NCI-H460 (cell line): ENCODE measurements at places on chromosomes 2 and 18. TPM values are rescaled to one million over a fixed set of nuclear protein-coding genes. Genes with fewer than 3 reads are reported as not detected.
A peak's percentile ranks its signal among the peaks of the same experiment; 100 is the strongest.

DNA sequence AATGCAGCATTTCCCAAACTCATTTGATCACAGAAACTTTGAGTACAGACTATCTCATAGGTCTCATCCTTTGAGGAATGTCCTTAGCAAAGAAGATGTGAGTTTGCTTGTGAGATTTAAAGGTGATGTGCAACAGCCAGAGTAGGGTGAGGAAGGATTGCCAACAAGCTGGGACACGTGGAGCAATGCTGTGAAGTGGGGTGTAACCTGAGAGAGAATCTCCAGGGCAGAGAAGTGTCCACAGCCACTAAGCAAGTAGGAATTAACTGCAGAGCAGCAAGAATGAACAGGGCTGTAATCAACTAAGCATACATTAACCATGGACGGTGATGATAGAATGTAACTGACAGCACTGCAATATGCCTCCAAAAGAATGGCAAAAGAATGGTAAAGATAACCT is 469.9 kb upstream of the NRP2 start:
- no peak for DNase-seq

- DNase-seq, result no peak
Measured at GRCh38 chr2:144984038-144984437, 464.1 kb upstream of the ZEB2 start.

GRCh38 chr2:224645722-224646121 is 60.6 kb upstream of the CUL3 start:
- DNase-seq, result no peak

- DNase-seq, result no peak
Measured at GRCh38 chr2:220123751-220124150, 496.3 kb downstream of the SLC4A3 start.

- DNase-seq, result no peak
Measured at GRCh38 chr2:27572998-27573429, 9.8 kb upstream of the ZNF512 start.

- DNase-seq, result no peak
Measured at GRCh38 chr2:174561972-174562370, 35.6 kb downstream of the WIPF1 start.

- DNase-seq, result no peak
Measured at GRCh38 chr2:105071379-105071778, 33.5 kb downstream of the MRPS9 start.

DNA sequence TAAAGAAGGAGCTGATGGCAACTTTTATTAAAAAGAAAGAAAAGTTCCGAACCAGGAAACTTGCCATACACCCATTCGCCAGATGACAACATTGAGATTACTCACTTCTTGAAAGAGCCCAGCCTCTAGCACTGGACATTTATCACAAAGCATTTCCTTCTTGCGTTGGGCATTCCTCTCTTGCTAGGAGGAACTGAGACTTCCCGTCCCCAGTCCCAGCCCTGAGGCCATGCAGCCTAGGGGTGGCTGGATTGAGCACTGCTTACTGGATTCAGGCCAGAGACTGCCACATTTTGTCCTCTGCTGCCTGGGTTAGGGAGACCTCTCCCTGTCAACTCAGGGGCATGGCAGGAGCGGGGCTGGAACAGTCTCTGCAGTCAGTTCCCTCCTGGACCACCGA is 80.1 kb downstream of the SDC1 start:
- no peak for DNase-seq

GRCh38 chr2:8125741-8126711 is 555.8 kb upstream of the ID2 start:
- peak; percentile 20 for DNase-seq

GRCh38 chr2:7242189-7242867 is 325.1 kb downstream of the RNF144A start:
- no peak for DNase-seq

GRCh38 chr2:121648206-121649148 is 785 bp downstream of the CLASP1 start:
- DNase-seq, result no peak

- DNase-seq, result no peak
Measured at GRCh38 chr2:75389271-75389670, 171.5 kb downstream of the EVA1A start.

GRCh38 chr2:222887124-222887523 is 26.3 kb downstream of the ACSL3 start:
- DNase-seq, result no peak

GRCh38 chr2:86075886-86076285 is 29.8 kb downstream of the POLR1A start:
- DNase-seq, result no peak

- no peak for DNase-seq
Measured at GRCh38 chr2:12243381-12243780, 473.4 kb upstream of the TRIB2 start.

DNA sequence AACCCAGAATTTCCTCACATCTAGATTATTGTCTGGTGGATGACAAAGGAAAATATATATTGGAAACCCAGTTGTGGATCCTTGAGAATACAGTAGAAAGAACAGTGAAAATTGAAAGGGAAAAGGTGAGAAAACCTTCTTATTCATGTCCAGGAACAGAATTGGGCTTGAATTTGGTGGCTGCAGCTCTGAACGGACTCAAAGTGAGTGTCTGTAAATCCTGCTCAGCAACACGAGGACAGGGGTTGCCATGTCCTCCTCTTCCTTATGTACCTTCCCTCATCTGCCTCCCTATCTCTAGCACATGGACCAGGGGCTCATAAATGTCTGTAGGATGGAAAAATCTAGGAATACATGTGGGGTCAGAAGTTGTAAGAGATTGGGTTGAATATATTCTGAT is 152.2 kb downstream of the RPIA start:
- DNase-seq, result no peak

- DNase-seq, result no peak
Measured at GRCh38 chr2:234259440-234259839, 208.9 kb downstream of the SPP2 start.

DNA sequence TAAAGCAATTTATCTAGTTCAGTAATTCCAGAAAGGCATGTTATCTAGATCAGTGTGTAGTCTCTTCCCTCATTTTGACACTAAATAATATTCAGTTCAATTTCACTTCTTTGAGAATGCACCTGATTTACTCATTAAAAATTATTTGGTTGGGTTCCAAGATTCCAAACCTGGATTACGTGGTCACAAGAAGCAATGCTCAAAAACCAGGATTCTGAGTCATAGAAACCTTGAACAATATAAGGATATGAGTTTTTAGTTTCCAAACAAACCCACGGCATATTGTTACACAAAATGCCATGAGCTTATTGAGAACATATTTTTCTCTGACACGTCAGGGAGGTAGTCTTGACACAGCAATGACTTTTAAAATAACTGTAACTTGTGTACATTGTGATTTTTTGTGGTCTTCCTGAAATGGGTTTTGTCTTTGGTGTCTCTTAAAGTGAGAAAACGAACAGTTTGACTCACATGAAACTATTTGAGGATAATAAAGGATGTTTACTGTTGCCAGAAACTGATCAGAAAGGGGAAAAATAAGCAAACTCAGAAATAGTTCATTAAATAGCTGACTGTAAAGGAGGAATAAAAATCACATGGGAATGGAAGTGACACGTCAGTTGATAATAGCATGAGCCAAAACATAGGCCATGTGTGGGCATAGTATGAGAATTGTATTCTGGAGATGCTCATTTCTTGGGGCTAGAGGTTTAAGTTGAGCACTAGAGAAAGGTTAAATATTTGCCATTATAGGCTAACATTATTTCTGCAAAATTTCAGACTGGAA is 617.7 kb upstream of the CDH2 start:
- no peak for DNase-seq

GRCh38 chr2:202529389-202529788 is 105.4 kb upstream of the FAM117B start:
- no peak for DNase-seq

DNA sequence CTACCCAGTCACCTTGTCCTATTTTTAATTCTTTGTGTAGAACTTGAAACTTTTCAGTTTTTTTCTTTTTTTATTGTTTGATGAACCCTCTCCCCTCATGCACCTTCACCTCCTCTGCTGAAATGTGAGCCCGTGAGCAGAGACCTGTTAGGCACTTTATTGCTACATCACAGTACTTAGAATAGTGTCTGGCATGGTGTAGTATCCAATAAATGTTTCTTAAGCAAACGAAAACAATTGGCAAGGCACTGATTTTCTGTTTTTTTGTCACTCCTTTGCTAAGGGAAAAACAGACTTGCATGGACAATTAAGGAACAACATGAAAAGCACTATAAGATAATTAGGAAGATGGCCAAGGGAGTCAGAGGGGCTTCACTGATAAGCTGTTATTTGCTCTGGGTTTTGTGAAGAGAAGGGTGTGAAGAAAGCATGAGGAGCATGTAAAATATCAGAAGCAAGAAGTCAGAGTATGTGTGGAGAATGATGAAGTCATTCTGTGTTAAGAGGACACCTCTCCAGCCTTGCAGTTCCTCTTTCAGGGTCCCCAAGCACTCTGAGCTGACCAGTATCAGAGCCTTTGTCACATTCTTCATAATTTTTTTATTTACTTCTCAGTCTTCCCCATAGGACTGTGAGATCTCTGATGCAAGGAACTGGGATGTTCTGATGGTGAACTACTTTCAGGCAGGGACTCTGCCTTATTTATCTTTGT is 99.7 kb upstream of the CAVIN2 start:
- DNase-seq, result no peak

DNA sequence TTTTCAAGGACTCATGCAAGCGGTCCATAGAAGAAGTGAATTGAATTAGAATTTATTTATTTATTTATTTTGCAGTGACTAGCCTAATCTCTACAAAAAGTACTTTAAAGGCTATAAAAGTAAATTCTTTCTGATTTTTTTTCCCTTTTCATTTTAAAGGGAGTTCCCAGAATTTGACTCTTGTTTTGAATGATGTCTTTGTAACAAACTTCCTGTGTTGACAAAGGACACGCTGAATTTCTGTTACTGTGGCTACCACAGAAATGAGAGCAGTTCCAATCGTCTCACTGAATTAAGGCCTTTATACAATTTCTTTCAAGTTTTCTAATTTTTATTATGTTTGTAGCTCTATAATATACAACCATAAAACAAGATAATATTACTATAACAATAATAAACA is 46.3 kb upstream of the LPIN2 start:
- DNase-seq, result no peak

DNA sequence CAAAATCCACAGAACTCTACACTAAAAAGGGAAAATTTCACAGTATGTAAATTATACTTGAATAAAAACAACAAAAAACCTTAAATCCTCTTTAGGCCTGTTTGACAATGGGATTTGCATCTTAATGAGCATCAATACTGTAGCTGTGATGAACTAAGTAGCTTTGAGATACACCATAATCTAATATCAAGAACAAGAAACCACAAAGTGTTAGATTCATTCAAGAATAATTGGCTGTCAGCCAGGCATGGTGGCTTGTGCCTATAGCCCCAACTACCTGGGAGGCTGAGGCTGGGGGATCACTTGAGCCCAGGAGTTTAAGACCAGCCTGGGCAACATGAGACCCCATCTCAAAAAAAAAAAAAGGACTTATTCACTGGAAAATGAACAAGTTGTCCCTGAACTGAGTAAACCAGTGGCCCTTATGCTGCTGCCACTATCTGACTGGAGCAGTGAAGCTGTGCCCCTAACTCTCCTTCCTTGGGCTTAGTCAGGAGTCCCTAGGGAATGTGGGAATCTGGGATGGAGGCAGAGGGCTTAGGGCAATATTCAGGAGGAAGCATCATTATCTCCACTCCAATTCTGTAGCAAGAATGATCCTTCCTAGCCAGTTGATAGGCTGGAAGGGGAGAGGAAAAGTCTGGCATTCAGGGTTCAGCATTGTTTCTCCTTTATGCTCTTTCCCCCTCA is 88.5 kb downstream of the PRKCE start:
- no peak for DNase-seq

DNA sequence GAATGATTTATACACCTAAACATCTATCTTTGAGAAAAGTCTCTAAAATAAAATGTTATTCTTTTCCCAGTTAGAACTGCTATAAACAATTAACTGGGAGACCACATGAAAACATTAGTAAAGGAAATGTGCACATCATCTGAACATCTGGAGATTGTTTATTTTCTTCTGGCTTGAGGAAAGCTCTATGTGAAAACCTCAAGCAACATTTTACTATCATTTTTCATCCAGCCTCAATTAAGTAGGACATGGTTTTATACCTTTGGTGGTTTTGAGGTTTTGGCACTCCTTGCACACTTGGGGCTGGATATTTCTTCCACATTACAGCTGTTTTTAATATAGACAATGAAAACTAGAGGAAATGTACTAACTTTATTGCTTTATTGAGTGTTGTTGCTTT is 609.5 kb upstream of the SLC8A1 start:
- DNase-seq, result no peak

DNA sequence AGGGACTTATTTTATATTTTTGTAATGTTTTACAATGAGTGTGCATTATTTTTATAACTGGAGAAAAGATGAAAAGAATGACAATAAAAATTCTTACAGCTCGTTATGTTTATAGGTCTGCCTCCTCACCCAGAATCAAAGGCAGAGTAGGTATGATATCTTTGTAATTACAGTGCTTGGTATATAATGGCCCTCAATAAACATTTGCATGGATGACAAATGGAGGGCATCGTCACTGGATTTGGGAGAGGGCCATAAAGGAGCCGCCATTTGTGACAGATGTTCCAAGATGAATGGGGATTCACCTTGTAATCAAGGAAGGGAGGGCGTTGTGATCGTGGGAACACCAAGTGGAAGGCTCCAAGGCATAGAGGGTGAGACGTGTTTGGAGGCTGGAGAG is 22.6 kb upstream of the GIGYF2 start:
- DNase-seq, result no peak

DNA sequence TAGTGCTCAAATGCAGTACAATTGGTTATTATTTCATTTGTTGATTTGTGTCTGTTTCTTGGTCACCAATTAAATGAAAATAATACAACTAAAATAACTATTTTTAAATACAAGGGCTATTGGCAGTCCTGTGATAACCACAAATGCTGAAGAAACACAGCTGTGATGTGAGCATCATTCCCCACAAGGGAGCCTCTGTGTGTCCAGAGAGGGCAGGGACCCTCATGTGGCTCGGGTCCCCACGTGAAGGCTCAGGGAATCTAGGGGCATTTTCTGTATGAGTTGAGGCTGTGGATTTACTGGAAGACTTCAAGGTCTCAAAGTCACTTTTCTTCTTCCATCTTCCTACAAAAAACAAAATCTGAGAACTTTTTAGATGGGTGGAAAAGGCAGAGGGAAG is 316.1 kb upstream of the RAB12 start:
- DNase-seq, result no peak

GRCh38 chr2:189144700-189145211 is 34.8 kb downstream of the COL5A2 start:
- DNase-seq, result no peak

Gene PDE1A
- total RNA-seq, result 41.1 and 42.5 TPM in 2 replicates

Gene GLS
- 90.4 and 106 TPM in 2 replicates for total RNA-seq

Gene RGPD4
- 0.07 TPM in 1 of 2 replicates, not detected in the other for total RNA-seq

Gene ASAP2
- total RNA-seq, result 34.2 and 34.7 TPM in 2 replicates

Gene ACOXL
- total RNA-seq, result not detected in 2 replicates

Gene SPTBN1
- total RNA-seq, result 228 and 266 TPM in 2 replicates

Gene NTSR2
- not detected in 2 replicates for total RNA-seq

Gene RAX
- total RNA-seq, result not detected in 2 replicates

Gene NT5DC4
- not detected in 2 replicates for total RNA-seq

Gene TUBA3E
- not detected in 2 replicates for total RNA-seq

Gene CFAP210
- total RNA-seq, result 0.12 and 0.20 TPM in 2 replicates

Gene BOLL
- not detected in 2 replicates for total RNA-seq
